Mesothelial cell of epicardium (in vitro differentiated cells): ENCODE measurements at places on chromosomes 2 and 18. TPM values are rescaled to one million over a fixed set of nuclear protein-coding genes. Genes with fewer than 3 reads are reported as not detected.

DNA sequence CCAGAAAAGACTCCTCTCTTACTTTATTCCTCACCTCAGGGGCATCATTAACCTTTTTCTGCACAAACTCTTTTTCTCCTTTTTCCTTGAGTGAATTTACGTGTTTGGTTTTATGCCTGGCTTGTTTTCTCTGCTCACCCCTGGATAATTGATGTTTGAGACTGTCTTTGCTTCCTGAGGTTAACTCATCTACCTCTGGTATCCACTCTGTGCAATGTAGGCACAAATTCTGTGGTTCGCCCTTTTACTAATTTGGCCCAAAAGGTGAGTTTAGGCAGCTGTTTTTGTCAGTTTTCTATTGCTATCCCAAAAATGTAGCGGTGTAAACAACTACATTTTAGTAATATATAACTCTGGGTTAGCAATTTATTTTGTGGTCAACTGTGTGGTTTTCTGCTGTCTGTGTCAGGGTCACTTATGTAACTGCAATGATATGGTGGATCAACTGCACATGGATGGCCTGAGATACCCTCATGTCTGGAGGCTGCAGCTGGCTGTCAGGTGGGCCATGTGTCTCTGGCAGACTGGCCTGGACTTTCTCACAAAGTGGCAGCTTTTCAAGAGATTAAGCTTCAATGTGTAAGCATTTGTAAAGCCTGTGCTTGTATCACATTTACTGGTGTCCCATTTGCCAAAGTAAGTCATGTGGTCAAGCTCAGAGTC lies 329.7 kb downstream of the FSIP2 start:
- H3K4me1 ChIP-seq, result peaks cover 9% of the 10 kb centered on the region
- no peak overlapping the region for H3K27ac ChIP-seq
- H3K27me3 ChIP-seq, result no peaks in the 10 kb centered on the region
- no peak for DNase-seq

DNA sequence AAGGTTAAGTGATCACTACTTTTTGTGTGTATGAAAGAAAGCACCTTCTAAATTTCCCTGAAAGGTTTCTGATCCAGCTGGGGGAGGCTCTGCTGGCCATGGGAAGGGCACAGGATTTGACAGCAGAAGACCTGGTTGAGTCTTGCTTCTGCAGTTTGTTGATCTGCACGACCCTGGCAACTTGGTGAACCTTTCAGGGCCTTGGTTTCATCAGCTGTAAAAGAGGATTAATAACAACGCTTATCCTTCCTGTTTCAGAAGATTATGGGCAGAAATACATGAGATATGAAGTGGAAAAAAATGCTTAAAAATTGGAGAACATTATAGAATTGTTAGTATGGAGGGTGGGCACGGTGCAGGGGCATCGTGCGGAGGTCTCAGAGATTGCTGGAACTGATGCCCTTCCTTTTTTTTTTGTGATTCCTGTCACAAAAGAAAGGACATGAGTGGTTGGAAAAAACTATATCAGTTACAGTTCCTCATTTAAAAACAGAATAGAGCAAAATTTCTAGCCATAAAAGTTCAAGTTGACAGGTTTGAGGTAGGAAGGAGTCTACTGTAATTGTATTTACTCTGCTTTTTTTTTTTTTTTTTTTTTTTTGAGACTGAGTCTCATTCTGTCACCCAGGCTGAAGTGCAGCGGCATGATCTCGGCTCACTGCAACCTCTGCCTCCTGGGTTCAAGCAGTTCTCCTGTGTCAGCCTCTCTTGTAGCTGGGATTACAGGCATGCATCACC lies 47.4 kb downstream of the MFSD6 start:
- peaks cover 8% of the 10 kb centered on the region for H3K36me3 ChIP-seq
- H3K4me3 ChIP-seq, result no peak overlapping the region
- H3K27ac ChIP-seq, result no peak overlapping the region
- no peaks in the 10 kb centered on the region for H3K4me1 ChIP-seq
- no peaks in the 10 kb centered on the region for H3K27me3 ChIP-seq
- no peak for DNase-seq

- DNase-seq, result no peak
- H3K36me3 ChIP-seq, result peaks cover 3% of the 10 kb centered on the region
- H3K27me3 ChIP-seq, result no peaks in the 10 kb centered on the region
- peaks cover 5% of the 10 kb centered on the region for H3K4me1 ChIP-seq
Measured at GRCh38 chr2:98412751-98413458, 31.8 kb upstream of the INPP4A start.

DNA sequence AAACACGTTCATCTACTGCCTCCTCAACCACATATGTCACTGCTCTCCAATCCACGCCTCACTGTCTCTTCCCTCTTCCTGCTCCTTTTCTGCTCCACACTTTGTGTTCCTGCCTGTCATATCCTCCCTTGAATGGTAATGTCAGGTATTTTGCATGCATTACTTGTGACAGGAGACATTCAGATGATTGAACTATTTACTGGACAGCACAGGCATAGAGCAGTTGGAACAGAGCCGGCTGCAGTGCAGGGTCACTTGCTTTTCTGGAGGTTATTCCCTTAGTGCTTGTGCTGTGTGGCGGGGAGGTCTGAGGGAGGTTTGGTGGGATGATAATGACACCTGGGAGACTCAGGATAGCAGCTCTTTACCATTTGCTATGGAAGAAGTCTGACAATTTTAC lies 93.8 kb downstream of the LTBP1 start:
- H3K4me1 ChIP-seq, result peaks cover 22% of the 10 kb centered on the region
- no peak overlapping the region for H3K4me3 ChIP-seq
- peaks cover 12% of the 10 kb centered on the region for H3K36me3 ChIP-seq
- no peak for DNase-seq
- no peaks in the 10 kb centered on the region for H3K27me3 ChIP-seq
- H3K27ac ChIP-seq, result no peak overlapping the region

DNA sequence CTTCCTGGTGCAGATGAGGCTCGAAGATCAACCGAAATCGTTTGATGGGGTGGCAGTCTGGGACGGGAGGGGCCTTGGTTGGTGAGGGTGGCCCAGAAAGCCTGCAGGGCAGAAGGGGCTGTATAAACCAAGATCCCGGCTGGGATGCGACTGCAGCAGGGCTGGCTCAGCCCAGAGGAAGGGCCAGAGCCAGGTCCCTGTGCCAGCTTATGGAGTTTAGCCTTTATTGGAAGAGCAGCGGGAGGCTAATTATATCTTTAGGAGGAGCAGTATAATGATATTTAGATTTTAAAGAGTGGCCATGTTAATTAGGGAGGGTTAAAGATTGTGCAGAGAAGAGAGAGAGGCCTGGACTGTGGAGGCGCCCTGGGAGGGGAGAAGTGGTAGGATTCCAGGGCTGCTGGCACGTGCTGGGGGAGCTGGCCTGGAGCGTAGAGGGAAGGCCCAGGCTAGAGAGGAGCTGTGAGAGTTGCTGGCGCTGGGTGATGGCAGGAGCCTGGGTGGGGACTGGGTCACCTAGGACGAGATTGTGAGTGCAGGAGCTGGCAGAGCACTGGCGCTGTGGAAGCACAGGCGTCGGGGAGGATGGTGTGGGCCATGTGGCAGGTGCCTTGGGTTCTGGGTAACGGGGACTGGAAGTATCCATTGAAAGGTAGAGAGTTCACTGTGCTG lies 25.1 kb downstream of the TRAF3IP1 start:
- peaks cover 10% of the 10 kb centered on the region for H3K36me3 ChIP-seq
- peaks cover 7% of the 10 kb centered on the region for H3K4me1 ChIP-seq
- peak overlapping the region; percentile 92 for H3K27ac ChIP-seq
- DNase-seq, result no peak
- H3K27me3 ChIP-seq, result no peaks in the 10 kb centered on the region

DNA sequence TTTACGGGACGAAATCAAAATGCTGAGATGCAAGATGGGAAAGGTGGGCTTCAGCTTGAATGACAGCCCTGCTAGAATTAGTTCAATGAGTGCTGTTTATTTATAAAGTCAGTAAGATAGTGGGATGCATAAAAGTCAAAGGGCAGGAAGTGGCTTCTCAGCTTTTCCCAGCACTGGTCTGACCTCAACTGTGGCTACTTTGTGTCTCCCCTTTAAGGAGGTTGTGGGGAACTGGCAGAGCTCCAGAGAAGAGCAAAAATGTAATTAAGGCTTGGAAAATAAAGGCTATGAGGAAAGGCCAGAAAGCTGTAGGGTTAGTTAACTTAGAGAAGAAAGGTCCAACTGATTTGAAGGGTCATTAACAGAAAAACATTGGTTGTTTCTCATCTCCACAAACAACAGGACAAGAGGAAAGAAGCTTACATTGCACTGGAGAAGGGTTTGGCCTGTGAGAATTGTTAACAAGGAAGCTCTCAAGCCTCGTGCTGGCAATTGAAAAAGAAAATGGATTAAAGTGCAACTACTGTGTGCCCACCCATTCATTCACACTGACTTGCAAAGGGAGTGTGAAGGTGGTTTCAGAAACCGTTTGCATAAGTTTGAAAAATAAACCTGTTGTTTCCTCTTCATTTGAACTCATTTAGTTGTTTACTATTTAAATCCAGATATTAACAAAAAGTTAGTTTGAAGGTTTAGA lies 68.8 kb upstream of the CD28 start:
- DNase-seq, result no peak
- H3K27ac ChIP-seq, result peak overlapping the region; percentile 3
- no peaks in the 10 kb centered on the region for H3K27me3 ChIP-seq

GRCh38 chr2:227482638-227483340 lies 10.8 kb downstream of the AGFG1 start:
- no peak overlapping the region for H3K4me3 ChIP-seq
- H3K36me3 ChIP-seq, result peaks cover 9% of the 10 kb centered on the region
- H3K4me1 ChIP-seq, result peaks cover 33% of the 10 kb centered on the region
- H3K27ac ChIP-seq, result peak overlapping the region; percentile 52
- no peaks in the 10 kb centered on the region for H3K27me3 ChIP-seq

GRCh38 chr2:56531668-56532420 lies 348.1 kb downstream of the CCDC85A start:
- H3K27me3 ChIP-seq, result peaks cover 5% of the 10 kb centered on the region
- peaks cover 7% of the 10 kb centered on the region for H3K4me1 ChIP-seq
- no peak overlapping the region for H3K4me3 ChIP-seq
- no peak overlapping the region for H3K27ac ChIP-seq
- DNase-seq, result no peak

- H3K27ac ChIP-seq, result no peak overlapping the region
- no peak overlapping the region for H3K4me3 ChIP-seq
- no peaks in the 10 kb centered on the region for H3K4me1 ChIP-seq
- peaks cover 45% of the 10 kb centered on the region for H3K27me3 ChIP-seq
- no peaks in the 10 kb centered on the region for H3K36me3 ChIP-seq
Measured at GRCh38 chr2:103960129-103960513, 893.8 kb upstream of the POU3F3 start.

Gene POTEF
- 49.5 to 55.5 TPM (median 53.3 TPM) in 3 replicates for total RNA-seq

DNA sequence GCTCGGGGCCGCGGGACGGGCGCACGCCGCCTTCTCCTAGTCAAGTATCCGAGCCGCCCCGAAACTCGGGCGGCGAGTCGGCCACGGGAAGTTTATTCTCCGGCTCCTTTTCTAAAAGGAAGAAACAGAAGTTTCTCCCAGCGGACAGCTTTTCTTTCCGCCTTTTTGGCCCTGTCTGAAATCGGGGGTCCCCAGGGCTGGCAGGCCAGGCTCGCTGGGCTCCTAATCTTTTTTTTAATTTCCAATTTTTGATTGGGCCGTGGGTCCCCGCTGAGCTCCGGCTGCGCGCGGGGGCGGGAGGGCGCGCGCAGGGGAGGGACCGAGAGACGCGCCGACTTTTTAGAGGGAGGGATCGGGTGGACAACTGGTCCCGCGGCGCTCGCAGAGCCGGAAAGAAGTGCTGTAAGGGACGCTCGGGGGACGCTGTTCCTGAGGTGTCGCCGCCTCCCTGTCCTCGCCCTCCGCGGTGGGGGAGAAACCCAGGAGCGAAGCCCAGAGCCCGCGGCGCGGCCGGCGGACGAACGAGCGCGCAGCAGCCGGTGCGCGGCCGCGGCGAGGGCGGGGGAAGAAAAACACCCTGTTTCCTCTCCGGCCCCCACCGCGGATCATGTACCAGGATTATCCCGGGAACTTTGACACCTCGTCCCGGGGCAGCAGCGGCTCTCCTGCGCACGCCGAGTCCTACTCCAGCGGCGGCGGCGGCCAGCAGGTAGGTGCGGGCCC lies 617 bp downstream of the FOSL2 start:
- H3K27me3 ChIP-seq, result peaks cover 1% of the 10 kb centered on the region
- H3K36me3 ChIP-seq, result no peaks in the 10 kb centered on the region
- no peak for DNase-seq
- H3K4me1 ChIP-seq, result peaks cover 35% of the 10 kb centered on the region
- no peak overlapping the region for H3K4me3 ChIP-seq

Gene STEAP3
- 0.89 to 0.94 TPM (median 0.93 TPM) in 3 replicates for total RNA-seq

Gene SLC11A1
- total RNA-seq, result 0.53 to 0.79 TPM (median 0.76 TPM) in 3 replicates

- no peaks in the 10 kb centered on the region for H3K36me3 ChIP-seq
- H3K4me1 ChIP-seq, result peaks cover 32% of the 10 kb centered on the region
- peaks cover 39% of the 10 kb centered on the region for H3K27me3 ChIP-seq
- no peak for DNase-seq
- no peak overlapping the region for H3K4me3 ChIP-seq
Measured at GRCh38 chr2:233351423-233351822, 2.9 kb upstream of the DGKD start.

GRCh38 chr18:64100116-64100922 lies 48.6 kb downstream of the LINC00305 start:
- no peak overlapping the region for H3K27ac ChIP-seq
- no peak overlapping the region for H3K4me3 ChIP-seq
- peaks cover 5% of the 10 kb centered on the region for H3K4me1 ChIP-seq
- H3K27me3 ChIP-seq, result no peaks in the 10 kb centered on the region

DNA sequence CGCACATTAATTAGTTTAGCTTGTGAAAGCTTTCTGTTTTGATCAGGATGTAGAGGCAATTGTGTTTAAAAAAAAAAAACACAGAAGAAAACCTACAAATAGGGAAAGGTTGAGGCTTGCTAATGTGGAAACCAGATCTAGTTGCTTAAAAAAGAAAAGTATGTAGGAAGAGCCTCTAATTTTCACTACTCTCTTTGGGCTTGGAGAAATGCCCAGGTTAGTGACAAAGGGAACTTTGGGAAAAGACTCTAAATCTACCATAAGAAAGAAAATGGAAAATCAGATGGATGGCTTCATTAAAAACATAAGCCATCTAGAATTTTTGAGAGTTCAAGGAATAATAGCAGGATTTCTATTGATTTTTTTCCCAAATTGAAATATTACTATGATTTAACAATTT lies 47.3 kb upstream of the SLC38A11 start:
- H3K36me3 ChIP-seq, result no peaks in the 10 kb centered on the region
- no peak for DNase-seq
- no peak overlapping the region for H3K4me3 ChIP-seq
- H3K27ac ChIP-seq, result no peak overlapping the region
- peaks cover 4% of the 10 kb centered on the region for H3K4me1 ChIP-seq

- H3K27ac ChIP-seq, result no peak overlapping the region
- no peaks in the 10 kb centered on the region for H3K36me3 ChIP-seq
- peaks cover 11% of the 10 kb centered on the region for H3K27me3 ChIP-seq
- DNase-seq, result no peak
Measured at GRCh38 chr2:143192106-143192505, 62.9 kb downstream of the ARHGAP15 start.

Gene ANO7
- 3.8 to 4.5 TPM (median 3.8 TPM) in 3 replicates for total RNA-seq

Gene XPO1
- total RNA-seq, result 197 to 219 TPM (median 214 TPM) in 3 replicates

Gene SERPINB4
- total RNA-seq, result not detected in 3 replicates

Gene HOXD8
- 0.29 to 0.58 TPM (median 0.40 TPM) in 3 replicates for total RNA-seq

Gene CD8B
- 0.24 TPM in 1 of 3 replicates, not detected in the others for total RNA-seq
